ENCODE measurements at places on chromosomes 6 and 20. TPM values are rescaled to one million over a fixed set of nuclear protein-coding genes. Genes with fewer than 3 reads are reported as not detected.

DNA sequence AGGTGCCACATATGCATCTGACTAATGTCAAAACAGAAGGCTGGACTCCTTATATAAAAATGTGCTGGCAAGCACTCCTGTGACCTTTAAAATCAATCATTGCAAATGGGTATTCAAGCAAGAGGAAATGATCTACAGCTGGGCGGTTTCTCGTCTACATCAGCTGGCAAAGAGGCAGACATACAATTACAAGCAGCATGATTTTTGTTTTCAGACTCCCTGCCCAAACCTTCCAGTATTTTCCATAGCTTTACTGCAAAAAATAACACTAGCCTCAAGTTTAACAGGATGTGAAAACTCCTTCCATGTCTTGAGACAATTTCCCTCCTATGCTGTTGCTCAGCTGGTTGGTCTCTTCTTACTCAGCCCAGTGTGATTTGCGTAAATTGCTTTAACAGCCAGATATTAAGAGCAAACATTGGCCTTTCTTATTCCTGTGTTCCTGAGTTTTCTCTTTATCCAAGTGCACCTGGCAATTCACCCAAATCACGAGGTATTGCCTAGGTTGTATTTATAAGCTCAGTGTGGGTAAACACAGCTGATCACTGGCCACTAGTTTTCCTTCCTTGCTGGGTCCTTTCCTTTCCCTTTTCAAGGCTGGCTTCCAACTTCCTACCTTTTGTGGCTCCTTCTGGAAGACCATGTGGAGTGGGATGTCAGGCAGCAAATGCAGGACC lies 130.4 kb downstream of the MOXD1 start:
- no peak for DNase-seq

GRCh38 chr6:3884007-3884745 lies 35.0 kb downstream of the FAM50B start:
- peak; percentile 94 for DNase-seq

DNA sequence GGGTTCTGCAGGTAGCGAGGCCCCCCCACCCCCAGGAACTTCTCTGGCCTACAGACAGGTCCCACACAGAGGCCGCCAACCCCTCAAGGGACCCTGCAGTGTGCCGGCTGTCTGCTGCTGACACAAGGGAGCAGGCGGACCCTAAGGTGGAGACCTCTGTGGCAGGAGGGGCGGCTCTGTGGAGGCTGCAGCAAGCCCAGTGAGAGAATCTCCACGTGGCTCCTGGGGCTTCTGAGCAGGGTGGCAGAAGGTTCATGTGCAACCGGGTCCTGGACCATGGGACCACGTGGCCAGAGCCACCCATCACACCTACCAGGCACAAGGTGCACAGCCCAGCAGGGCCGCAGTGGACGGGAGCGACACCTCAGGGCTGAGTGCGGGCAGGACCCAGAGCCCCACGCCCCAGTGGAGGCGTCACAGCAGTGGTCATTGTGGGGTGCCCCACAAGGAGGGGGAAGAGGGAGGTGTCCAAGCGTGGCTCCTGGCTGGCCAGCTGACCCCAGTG lies 4.3 kb downstream of the ARFRP1 start:
- no peak for DNase-seq

DNA sequence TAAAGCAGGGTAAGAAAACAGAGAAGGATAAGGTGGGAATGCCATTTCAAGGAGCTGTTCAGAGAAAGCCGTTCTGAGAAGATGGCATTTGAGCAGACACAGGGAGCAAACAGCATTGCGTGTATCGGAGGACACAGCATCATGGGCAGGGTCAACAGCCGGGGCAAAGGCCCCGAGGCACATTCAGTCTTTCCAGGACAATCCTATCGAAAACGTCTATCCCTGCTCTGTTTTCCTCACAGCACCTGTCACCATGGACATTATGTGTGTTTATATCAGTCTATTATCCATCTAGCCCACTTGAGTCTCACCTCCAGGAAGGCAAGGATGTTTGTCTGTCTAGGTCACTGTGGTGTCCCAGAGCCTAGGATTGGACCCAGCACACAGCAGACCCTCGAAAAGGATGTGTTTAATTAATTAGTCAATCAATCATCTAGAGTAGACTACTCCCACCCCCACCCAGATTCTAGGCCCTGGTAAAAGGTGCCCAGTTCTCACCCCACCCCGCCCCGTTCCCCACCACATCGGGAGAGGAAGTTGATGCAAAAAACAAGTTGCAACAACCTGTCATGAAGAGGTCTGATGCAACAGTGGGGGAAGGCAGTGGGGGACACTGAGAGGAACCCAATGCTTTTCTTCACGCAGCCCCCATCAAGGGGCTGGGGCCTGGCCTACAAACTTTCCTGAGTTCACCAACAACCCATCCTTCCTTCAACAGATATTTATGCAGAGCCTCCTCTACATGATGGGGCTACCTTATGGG lies 66.6 kb downstream of the PREX1 start:
- no peak for DNase-seq

GRCh38 chr6:118903691-118904090 lies 9.7 kb downstream of the ASF1A start:
- DNase-seq: no peak

- DNase-seq: peak; percentile 61
Measured at GRCh38 chr6:52115145-52115741, 27.8 kb upstream of the PKHD1 start.

The HTR1E gene
- total RNA-seq: not detected

The SFTA2 gene
- total RNA-seq: not detected
